ENCODE measurements at places on chromosomes 4 and X.

- no peak for DNase-seq
Measured at GRCh38 chr4:91280551-91281290, 1023.0 kb upstream of the GRID2 start.

DNA sequence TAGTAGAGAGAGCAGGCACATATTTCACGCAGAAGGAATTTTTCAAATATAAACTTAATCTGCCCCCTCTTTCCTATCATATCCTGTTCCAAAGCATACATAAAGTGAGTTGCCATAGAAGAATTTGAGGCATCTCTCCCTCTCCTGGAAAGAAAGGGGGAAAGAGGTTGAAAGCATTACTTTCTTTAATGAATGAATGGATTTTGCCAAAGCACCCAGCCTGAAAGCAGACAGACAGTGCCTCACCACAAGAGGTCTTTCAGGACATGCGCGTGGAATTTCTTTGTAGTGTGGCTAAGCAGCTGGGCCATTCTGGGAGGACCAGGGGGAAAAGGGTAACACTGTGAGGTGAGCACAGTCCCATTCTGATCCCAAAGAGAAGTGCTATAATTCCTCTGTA is 651.4 kb downstream of the IQCM start:
- DNase-seq: no peak

DNA sequence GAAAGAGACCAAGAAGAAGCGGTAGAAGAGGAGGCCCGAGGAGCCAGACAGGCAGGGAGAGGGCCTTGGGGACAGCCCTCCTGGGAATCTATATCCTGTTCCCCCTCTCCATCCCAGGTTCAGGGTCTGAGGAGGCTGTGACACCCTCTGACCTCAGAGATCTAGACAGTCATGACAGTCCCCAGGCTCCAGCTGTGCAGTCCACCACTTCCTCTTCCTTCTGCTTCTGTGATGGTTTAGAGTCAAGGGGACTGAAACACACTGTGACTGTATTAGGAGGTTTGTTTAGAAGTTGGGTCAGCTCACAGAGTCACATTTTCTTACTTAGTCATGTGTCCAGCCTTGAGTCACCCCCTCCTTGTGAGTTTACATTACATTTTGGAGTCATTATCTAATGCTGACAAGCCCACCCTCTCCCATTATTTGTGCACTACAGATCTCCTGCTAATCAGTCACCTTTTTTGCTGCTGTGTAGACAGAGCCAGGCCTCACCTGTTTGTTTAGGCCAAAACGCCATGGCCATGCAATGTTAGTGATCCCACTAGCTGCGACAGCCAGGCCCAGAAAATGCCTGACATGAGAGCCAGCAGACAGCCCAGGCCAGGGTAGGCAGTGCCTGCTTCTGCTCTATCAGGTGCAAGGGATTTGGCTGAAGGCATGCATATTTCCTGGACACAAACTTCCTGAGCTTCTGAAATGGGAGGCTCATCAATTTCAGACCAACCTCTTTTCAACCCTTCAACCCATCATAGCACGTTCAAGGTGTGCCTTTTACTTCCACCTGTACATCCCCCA is 26.0 kb downstream of the MANBA start:
- no peak for DNase-seq

GRCh38 chrX:21926527-21927278 is 13.8 kb upstream of the SMS start:
- DNase-seq: no peak

DNA sequence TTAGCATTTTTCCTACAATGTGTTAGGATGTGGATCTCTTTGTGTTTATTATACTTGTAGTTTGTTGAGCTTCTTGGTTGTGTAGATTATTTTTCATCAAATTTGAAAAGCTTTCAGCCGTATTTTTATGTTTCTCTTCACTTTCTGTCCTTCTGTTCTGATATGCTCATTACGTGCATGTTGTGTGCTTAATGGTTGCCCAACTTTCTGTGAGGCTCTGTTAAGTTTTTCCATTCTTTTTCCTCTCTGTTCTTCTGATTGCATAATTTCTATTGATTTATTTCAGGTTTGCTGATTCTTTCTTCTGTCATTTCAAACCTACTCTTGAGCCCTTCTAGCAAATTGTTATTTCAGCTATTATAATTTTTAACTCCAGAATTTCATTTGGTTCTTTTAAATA is 478.2 kb downstream of the IL1RAPL1 start:
- no peak for DNase-seq

GRCh38 chr4:1508161-1509160 is 102.2 kb upstream of the NKX1-1 start:
- no peak for DNase-seq

DNA sequence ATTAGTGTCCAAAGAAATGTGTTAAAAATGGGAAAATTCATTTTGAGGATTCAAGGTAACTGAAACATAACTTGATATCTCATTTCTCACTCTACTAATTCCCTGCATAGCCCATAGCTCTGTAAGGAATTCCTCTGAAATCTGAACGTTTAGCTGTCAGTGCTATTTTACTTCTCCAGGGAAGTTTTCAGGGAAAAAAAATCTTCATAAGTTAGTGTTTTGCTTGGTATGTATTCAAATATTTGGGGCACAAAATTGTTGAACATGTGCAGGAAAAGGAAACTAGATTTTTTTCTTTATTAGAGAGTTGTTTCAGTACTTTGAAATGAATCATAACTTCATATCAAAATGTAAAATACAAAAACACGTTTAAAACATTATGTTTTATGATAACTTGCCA is 891.4 kb downstream of the CENPC start:
- no peak for DNase-seq
